ENCODE measurements at places on chromosomes 1 and 21. TPM values are rescaled to one million over a fixed set of nuclear protein-coding genes. Genes with fewer than 3 reads are reported as not detected.
A peak's percentile ranks its signal among the peaks of the same experiment; 100 is the strongest.

GRCh38 chr1:228870041-228870713 lies 134.9 kb downstream of the RHOU start:
- no peak for DNase-seq

DNA sequence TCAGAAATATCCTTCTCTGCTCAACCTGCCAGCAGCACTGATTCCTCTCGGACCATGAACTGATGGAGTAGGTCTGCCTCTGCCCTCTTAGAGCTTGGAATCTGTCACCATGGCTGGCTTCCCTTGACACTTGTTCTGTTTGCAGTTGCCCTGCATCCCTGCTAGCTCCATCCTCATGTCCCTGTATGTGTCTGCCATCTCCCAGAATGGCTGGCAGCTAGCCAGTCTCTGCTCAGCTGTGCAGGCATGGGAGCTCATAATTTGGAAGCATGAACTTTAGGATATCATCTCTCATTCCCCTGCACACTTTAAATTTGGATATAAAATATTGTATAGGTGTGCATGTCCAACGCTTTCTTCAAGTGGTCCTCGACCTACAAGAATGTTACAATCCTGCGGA lies 95.4 kb downstream of the C1orf94 start:
- DNase-seq: no peak

- DNase-seq: no peak
Observed at GRCh38 chr1:42157667-42158066, 4.5 kb downstream of the GUCA2B start.

GRCh38 chr1:115098979-115099692 lies 9.8 kb upstream of the TSPAN2 start:
- DNase-seq: peak; percentile 38

The ATF3 gene
- 21.5 TPM for total RNA-seq

All from heart right ventricle (tissue), 16 donors.